ENCODE measurements at places on chromosomes 5 and 9.

DNA sequence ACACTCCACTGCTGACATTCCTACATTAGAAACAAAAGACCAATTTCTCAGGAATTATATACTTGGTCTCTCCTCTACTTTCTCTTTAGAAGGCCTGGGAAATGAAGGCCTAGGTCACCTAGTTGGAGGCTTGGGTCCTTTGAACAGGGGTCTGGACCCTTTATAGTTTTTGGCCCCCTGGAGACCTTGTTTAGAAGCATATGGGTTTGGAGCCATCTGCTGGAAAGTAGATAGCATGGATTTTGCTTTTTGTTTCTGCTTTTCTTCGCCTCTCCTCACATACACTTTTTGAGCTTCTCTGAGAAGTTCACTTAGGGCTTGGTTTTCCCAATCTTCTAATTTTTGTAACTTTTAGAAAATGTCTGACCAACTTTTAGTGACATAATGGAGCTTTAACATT is 67.1 kb upstream of the CDK20 start:
- no peak for DNase-seq

GRCh38 chr9:88833946-88834345 is 157.3 kb upstream of the S1PR3 start:
- no peak for DNase-seq

- no peak for DNase-seq
Measured at GRCh38 chr9:131731237-131731636, 8.6 kb downstream of the RAPGEF1 start.

GRCh38 chr5:72845889-72846288 is 29.4 kb downstream of the TNPO1 start:
- DNase-seq: no peak

DNA sequence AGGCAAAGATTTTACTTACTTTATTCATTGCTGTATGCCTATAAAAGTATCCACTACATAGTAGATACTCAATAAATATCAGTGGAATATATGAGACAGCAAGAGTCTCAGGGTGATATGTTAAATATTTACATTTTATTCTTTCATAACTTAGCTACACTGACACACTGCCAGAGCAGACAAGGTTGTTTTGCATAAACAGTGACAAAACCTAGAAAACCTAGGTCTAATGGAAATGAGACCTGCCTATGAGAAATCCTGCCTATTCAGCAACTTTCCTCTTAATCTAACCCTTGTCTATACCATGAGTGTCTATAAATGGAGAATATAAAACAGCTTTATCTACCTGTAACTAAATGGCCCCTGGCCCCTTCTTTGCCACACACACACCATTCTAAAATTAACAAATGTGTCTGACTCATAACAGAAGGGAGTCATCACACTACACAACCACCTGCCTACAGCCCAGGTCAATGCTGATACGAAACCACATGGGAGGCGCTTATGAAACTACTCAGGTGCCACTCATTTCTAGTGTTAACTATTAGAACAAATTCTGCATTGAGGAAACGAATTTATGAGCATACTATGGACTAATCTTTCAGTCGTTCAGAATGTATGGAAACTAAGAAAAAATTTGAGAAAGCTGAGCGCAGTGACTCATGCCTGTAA is 60.3 kb downstream of the UBAP2 start:
- DNase-seq: no peak

GRCh38 chr9:83406921-83407320 is 131.3 kb downstream of the FRMD3 start:
- DNase-seq: no peak

DNA sequence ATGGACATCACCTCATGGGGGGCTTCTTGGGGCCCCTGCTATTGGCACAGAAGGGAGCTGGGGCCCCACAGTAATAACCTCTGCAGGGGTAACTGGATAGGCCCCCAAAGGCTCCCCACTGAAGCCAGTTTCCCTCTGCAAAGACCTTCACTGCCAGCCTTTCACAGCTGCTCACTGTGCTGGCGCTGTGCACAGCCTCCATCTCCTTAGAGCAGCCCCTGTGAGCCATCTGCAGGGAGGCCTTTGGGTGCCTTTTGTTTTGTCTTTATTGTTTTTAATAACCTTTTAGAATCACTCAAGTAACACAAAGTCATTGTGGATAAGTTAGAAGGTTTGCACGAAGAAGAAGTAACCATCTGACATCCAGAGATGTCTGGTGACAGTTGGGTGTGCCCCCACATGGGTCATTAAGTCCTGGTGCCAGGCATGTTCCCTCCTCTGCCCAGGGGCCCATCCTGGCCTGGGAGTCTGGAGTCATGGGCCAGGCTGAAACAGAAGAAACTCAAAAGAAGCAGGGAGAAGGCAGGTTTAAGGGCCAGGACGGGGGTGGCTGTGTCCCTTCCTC is 42.7 kb downstream of the NCS1 start:
- DNase-seq: no peak

GRCh38 chr5:170025853-170026252 is 45.6 kb upstream of the INSYN2B start:
- no peak for DNase-seq

- no peak for DNase-seq
Measured at GRCh38 chr9:90789862-90790261, 11.8 kb upstream of the SYK start.

- no peak for DNase-seq
Measured at GRCh38 chr5:139565411-139566305, 4.5 kb downstream of the UBE2D2 start.

GRCh38 chr5:139473565-139473964 is 2.8 kb downstream of the SMIM33 start:
- no peak for DNase-seq

GRCh38 chr5:150778517-150779396 is at the start of gene SMIM3:
Gene SMIM3, plus strand, starts transcription at chr5:150778757. Its CDS starts 16,684 bp downstream, at chr5:150795441.
- DNase-seq: peak; percentile 19
